T-cell (primary cell): ENCODE measurements at places on chromosomes 13 and 19.
A peak's percentile ranks its signal among the peaks of the same experiment; 100 is the strongest.

GRCh38 chr13:29577136-29578051 lies 18.1 kb downstream of the SLC7A1 start:
- no peaks in the 10 kb centered on the region for H3K4me1 ChIP-seq
- peaks cover 2% of the 10 kb centered on the region for H3K36me3 ChIP-seq
- no peak overlapping the region for H3K4me3 ChIP-seq

DNA sequence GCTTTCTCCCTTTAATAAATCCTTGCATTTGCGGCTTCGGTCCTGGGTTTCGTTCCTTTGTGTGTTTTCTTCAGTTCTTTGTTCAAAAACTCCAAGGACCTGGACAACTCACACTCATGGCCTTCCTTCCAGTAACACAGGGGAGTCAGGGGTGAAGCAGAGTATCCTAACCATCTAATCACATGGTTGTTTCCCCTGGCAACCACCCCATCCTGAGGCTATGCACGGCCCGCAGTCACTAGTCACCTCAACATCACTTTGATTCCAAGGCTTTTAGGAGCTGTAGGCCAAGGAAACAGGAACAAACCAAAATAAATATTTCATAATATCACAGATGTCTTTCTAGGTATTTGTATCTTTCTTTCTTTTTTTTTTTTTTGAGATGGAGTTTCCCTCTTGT lies 28.9 kb downstream of the ZNF101 start:
- no peak overlapping the region for H3K27ac ChIP-seq
- no peak for DNase-seq
- no peaks in the 10 kb centered on the region for H3K36me3 ChIP-seq
- no peak overlapping the region for H3K4me3 ChIP-seq

GRCh38 chr13:35723821-35724220 lies 247.3 kb upstream of the MAB21L1 start:
- no peaks in the 10 kb centered on the region for H3K27me3 ChIP-seq
- H3K27ac ChIP-seq, result no peak overlapping the region
- H3K36me3 ChIP-seq, result no peaks in the 10 kb centered on the region
- H3K4me3 ChIP-seq, result no peak overlapping the region
- H3K4me1 ChIP-seq, result peaks cover 3% of the 10 kb centered on the region
- no peak for DNase-seq

DNA sequence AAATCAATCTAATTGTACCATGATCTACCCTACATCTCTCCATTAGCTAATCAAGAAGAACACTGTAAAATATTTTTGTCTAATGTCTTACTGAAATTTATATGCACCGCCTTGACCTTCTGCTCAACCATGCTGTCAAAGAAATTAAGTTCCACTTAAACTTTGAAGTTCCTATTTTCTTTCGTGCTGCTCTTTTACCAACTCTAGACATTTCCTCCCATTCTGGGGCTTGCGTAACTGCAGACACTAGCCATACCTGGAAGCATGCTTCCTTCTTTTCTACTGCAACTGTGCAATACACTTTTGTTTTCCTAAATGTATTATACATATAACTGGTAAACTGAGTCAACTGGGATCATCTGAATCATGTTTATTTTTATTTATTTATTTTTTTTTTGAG lies 8.5 kb upstream of the UBE2L5 start:
- H3K4me3 ChIP-seq, result no peak overlapping the region
- no peaks in the 10 kb centered on the region for H3K36me3 ChIP-seq
- H3K27me3 ChIP-seq, result no peaks in the 10 kb centered on the region
- H3K27ac ChIP-seq, result no peak overlapping the region
- no peaks in the 10 kb centered on the region for H3K4me1 ChIP-seq

DNA sequence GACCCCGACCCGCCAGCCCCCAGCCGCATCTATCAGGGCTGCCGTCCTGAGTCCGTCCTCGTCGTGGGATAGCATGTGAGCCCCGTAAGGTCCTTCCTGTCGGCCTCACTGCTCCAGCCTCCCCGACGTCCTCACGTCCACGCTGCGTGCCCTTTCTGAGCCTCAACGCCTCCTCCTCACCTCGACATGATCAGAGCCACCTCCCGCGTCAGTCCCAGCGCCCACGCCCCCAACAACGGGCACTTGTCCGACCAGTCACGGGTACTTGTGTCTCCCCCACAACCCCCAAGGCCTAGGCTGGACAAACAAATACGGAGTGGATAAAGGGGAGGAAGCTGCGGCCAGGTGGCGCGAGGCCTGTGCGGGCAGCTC lies 665 bp downstream of the ZNF497 start:
- no peaks in the 10 kb centered on the region for H3K4me1 ChIP-seq
- peak overlapping the region; percentile 86 for H3K4me3 ChIP-seq
- no peaks in the 10 kb centered on the region for H3K36me3 ChIP-seq
- DNase-seq, result no peak
- H3K27me3 ChIP-seq, result peaks cover 24% of the 10 kb centered on the region

- no peak overlapping the region for H3K4me3 ChIP-seq
- H3K36me3 ChIP-seq, result no peaks in the 10 kb centered on the region
- no peak overlapping the region for H3K27ac ChIP-seq
- H3K27me3 ChIP-seq, result no peaks in the 10 kb centered on the region
Measured at GRCh38 chr13:99600318-99600717, 99.0 kb downstream of the TM9SF2 start.

- H3K4me1 ChIP-seq, result no peaks in the 10 kb centered on the region
- no peak overlapping the region for H3K4me3 ChIP-seq
- no peak for DNase-seq
- no peaks in the 10 kb centered on the region for H3K27me3 ChIP-seq
- no peaks in the 10 kb centered on the region for H3K36me3 ChIP-seq
Measured at GRCh38 chr13:55653497-55653896, 1487.2 kb upstream of the PRR20A start.

DNA sequence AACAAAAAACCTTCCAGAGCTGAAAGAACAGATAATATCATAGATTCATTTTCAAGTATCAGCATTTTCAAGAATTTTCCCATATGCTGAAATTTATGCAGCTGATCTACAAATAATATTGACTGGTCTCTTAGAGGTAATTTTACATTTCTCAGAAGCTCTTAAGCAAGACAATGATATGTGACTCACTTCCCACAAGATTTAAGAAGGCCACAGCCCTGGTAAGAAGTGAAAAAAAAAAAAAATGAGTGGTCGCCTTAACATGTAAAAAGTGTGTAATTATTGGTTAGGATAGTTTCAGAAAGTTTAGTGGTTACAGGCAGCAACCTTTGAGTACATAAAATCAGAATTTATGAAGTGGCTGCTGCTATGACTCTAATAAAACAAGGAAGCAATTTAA lies 54.5 kb downstream of the NUFIP1 start:
- H3K27me3 ChIP-seq, result no peaks in the 10 kb centered on the region
- H3K4me1 ChIP-seq, result no peaks in the 10 kb centered on the region
- DNase-seq, result no peak
- H3K4me3 ChIP-seq, result no peak overlapping the region

DNA sequence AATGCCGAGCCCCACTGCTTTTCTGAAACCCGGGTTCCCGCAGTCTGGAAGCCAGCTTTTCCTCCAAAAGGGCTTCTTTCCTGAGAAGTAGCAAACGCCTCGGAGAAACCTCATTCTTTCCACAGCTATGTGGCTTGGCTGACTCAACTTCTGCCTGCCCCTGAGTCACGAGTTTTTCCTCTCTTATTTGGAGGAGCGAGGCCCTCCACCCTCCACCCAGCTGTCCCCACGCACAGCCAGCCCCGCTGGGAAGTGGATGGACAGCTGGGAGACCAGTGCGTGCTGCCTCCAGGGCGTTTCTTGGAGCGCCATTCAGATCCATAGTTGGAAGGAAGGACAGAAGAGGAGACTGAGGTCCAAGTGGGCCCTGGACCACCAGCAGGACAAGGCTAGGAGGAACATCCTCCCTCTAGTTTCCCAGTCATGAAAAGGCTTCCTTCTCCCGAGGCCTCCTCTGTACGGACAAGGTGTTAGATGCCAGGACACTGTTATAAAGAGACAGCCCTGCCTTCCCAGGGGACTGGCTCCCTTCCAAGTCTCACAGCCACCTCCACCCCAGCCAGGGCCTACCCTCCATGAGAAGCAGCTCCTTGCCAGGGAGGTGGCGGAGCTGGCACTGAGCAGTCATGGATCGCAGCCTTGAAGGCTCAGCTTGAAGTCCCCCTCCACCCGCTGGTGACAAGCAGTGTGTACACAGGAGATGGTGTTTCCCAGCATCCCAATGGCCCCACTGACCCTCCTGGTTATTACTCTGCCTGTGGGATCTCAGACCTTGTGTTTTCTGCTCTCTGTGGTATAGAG lies 2.5 kb upstream of the PLEKHF1 start:
- no peak for DNase-seq
- no peak overlapping the region for H3K27ac ChIP-seq
- H3K4me1 ChIP-seq, result peaks cover 50% of the 10 kb centered on the region
- no peaks in the 10 kb centered on the region for H3K36me3 ChIP-seq
- no peaks in the 10 kb centered on the region for H3K27me3 ChIP-seq

- no peak overlapping the region for H3K27ac ChIP-seq
- no peak for DNase-seq
- peaks cover 4% of the 10 kb centered on the region for H3K36me3 ChIP-seq
- no peaks in the 10 kb centered on the region for H3K27me3 ChIP-seq
- no peak overlapping the region for H3K4me3 ChIP-seq
Measured at GRCh38 chr13:98885600-98885999, 92.3 kb downstream of the DOCK9 start.
